Forelimb muscle (tissue), 1 donor: ENCODE measurements at places on chromosomes 5 and 9.

DNA sequence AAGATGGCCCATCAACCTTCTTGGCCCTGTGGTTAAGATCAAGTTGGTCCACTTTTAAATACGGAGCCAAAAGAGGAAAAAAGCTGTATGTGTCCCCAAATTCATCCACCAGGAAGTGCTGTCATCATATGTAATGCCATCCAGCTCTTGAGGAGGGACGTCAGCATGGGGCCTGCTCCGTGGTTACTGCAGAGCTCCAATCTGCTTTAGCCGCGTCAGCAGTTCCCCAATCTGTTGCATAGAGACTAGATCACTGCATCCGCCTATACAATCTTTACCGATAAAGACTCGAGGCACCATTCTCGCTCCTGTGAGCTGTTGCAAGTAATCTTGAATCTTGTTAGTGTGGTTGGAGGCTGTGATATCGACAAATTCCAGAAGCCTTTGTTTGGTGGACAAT, 65.7 kb downstream of the GABRA6 start:
- DNase-seq, result no peak

- DNase-seq, result no peak
Observed at GRCh38 chr9:114033397-114034103, 44.5 kb downstream of the AMBP start.

GRCh38 chr5:151234476-151235238, 10.8 kb upstream of the CCDC69 start:
- DNase-seq, result peak; percentile 28

DNA sequence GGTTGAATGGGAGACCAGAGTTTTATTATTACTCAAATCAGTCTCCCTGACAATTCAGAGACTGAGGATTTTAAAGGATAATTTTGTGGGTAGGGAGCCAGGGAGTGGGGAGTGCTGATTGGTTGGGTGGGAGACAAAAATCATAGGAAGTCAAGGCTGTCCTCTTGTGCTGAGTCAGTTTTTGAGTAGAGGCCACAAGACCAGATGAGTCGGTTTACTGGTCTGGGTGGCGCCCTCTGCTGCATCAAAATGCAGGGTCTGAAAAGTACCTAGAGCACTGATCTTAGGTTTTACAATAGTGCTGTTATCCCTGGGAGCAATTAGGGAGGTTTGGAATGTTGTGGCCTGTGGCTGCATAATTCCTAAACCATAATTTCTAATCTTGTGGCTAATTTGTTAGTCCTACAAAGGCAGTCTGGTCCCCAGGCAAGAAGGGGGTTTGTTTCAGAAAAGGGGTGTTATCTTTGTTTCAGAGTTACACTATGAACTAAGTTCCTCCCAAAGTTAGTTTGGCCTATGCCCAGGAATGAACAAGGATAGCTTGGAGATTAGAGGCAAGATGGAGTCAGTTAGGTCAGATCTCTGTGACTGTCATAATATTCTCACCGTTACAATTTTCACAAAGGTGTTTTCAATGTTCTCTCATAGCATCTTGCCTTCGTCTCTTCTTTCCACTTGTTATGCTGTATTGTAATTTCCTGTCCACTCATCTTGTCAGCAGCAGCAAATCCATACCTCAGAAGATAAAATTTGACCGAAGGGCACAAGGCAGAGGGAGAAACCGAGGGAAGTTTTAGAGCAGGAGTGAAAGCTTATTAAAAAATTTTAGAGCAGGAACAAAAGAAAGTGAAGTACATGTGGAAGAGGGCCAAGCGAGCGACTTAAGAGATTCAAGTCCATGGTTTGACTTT, 59.2 kb upstream of the CLINT1 start:
- peak; percentile 58 for DNase-seq

DNA sequence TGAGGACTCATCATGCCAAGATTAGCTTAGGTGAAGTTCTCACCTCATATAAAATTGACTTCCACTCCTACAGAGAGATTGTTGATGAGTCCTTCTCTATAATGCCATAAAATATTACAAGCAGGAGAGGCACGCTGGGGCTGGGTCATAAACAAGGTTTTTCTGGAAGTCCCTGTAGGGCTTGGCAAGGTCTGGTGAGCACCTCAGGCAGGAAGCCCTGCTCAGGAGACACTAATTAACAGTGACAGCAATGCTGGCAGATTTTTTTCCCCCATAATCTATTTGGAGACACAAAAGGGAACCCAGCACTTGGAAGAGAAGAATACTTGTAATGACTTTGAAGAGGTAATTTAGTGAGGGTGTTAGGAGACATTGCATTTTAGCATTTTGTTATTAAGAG, 118.7 kb downstream of the DIRAS2 start:
- no peak for DNase-seq

DNA sequence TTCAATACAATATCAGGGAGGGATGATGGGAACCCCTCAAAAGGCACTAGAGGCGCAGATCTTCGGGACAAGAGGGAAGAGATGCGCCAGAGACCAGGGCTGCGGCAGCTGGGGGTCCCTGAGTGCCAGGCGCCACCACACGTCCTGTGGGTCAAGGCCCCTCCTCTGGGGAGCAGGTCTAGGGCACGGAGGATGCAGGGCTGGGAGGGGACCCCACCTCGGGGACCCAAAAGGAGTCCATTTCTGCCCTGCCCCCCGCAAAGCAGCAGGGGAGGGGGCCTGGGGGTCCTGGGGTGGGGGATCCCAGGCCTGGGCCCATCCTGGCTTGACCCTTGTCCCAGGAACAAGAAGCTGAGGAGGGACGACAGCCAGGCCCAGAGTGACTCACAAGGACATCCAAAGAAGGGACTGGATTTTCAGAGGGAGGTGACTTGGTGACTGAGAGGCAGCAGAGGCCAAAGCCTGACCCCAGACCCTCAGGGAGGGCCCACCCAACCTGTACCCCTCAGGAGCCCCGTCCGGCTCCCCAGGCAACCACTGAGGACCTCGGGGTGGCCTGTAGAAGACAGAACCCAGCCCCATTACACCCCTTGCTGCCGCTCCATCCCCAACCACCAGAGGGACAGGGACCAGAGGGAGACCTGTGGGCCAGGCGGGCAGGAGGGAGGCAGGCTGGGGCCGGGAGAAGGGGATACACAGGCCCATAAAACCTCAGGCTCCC, 54.2 kb downstream of the LRSAM1 start:
- DNase-seq, result no peak

DNA sequence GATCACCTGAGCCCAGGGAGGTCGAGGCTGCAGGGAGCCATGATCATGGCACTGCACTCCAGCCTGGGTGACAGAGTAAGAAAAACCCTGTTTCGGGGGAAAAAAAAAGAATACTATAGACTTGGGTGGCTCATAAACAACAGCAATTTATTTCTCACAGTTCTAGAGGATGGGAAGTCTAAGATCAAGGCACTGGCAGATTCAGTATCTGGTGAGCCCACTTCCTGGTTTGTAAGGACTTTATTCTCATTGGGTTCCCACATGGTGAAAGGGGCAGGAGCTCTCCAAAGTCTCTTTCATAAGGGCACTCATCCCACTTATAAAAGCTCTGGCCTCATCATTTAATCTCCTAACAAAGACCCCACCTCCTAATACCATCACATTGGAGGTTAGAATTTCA, 8.7 kb downstream of the HINT1 start:
- DNase-seq, result no peak

GRCh38 chr5:107263387-107264018, 407.2 kb downstream of the EFNA5 start:
- DNase-seq, result no peak

DNA sequence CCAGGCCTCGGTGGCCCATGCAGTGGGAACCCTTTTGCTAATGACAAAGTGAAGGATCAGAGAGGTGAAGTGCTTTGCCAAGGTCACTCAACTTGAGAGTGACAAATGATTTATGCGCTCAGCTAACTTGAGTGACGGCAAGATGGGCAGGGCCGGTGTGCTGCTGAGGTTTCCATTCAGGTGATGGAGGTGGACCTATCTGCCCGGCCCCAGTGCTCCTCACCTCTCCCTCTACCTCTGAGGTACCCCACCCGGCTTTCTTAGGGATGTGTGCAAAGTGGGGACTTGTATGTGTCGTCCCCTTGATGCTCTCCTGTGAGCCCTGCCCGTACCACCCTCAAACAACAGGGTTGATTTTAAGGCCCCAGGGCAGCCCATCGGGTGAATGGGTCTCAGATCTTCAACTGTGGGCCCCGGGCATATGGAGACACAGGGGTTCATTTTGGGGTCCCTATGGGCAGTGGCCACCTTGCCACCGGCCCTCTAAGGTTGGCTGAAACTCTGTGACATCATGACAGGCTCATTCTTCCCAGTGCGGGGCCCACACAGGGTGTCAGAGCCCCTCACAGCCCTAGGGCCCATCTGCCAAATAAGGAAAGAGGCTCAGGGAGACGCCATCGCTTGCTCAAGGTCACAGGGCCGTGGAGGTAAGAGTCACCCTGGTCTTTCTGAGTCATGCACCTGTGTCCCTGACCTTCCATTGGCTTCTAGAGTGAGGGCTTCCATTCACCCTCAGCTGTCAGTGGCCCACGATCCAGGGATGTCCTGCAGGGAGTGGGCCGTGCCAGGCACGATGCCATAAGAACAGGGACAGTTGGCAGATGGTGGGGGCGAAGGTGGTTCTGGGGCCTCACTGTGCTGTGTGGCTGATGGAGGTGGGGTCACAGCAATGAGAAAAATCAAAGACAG, 170.6 kb upstream of the MVB12B start:
- DNase-seq, result no peak

DNA sequence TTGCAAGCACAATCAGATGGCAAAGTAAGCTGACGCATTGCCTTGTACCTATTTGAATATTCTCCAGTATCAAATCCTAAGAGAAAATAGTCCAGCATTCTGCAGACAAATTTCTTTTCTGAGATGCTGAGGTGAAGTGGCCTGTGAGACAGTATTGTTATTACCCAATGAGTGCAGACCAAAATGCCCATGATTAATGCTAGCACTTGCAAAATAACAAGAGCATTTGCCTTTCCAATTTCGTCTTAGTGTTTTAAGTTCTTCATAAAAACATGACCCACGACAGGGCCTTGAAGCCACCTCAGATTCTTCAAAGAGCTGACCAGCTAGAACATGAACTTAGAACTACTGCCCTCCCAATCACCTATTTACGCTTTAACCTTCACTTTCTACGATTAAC, 2.6 kb upstream of the IQGAP2 start:
- no peak for DNase-seq

- no peak for DNase-seq
Observed at GRCh38 chr5:11355491-11355890, 548.8 kb downstream of the CTNND2 start.

DNA sequence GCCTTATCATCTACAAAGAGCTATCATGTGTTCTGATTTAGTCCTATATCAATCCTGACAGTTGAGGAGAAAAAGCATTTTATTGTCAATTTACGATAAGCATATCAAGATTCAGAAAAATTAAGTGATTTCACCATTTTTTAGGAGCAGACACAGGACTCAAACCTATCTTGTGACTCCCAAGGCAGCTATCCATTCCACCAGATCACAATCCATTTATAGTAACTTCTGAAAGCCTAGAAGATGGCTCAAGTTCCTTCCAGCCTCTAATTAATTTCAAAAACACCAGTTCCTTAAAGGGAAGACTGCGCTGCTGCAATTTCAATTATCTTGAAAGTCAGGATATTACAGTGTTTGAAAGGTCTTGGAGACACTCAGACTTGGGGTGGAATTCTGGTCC, 114.3 kb downstream of the EPB41L4A start:
- DNase-seq, result no peak

DNA sequence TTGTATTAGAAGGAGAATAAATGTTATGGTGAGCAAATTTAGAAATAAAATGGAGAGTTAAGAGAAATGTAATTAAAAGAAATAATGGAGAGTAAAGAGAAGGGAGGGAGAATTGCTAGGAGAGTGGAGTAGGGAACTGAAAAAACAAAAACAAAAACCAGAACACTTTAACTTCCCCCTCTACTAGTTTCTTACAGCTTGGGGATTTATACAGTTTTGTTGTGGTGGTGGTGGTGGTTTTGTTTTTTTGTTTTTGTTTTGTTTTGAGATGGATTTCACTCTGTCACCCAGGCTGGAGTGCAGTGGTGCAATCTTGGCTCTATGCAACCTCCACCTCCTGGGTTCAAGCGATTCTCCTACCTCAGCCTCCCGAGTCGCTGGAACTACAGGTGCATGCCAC, 322.4 kb downstream of the TMEM167A start:
- no peak for DNase-seq

DNA sequence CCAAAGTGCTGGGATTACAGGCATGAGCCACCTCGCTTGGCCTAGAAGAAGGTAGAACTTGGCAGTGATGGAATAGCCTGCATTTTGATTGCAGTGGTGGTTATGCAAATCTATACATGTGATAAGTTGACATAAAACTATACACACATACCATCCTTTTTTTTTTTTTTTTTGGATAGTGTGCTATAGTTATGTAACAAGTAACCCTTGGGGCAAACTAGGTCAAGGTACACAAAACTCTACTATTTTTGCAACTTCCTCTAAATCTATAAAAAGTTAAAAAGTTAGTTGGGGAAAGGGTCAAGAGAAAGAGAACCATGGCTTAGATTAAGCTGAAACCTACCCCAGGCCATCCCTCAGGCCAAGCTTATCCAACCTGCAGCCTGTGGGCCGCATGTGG, 11.1 kb downstream of the TRIM14 start:
- no peak for DNase-seq

DNA sequence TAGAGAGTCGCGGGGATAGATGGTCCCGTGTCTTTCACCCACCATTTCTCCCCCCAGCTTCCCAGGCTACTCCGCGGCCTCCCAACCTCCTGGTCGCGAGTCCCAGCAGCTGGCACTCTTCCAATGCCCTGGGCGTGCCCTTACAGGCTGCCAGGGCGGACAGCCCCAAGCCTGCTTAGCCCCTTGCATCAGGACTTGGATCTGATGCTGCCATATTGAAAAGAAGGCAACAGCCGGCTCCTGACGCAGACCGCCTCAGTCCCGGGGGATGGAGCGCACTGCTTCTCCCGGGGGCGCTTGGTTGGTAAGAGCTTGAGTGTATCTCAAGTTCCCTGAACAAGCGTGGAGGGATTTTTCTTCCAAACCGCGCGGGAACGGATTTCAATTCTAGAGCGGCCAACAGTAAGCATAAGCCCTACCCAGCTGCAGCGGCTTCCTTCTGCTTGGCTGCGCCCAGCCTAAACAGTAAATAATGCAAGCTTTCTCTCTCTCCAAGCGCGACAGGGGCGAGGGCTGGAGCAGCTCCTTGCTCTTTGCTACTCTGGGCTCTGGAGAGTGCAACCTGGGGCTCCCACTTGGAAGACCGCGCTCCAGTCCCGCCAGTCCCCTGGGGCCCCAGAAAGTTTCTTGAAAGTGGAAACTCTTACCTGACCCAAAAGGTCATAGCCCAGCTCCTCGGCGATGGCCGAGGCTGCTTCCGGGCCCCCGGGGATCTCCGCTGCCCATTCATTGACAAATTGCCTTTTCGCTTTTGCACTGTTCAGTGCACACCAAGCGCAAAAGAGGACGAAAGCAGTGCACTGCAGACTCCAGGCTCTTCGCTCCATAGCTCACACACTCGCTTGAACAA, 607 bp downstream of the PCSK1 start:
- no peak for DNase-seq
